CD4-positive, alpha-beta T cell treated with Interleukin-1 beta for 1 hour (primary cell): ENCODE measurements at places on chromosomes 6 and 20.

DNA sequence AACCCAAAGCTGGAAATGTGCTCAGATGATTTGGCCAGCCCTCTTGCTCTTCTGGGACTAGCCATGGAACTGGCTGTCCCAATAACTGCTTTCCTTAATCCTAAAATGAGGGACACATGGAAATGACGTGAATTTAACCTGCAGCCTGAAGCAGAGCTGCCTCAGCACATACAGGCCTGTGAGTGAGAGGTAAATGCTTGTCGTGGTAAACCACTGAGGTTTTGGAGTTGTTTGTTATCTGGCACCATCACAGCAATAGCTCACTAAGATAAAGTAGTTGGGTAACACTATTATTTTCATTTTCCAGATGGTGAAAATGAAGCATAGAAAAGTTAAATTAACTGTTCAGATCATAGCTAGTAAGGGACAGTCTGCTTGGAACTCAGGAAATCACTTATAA lies 333.4 kb upstream of the CHD6 start:
- DNase-seq, result no peak

GRCh38 chr6:5996714-5997419 lies 9.9 kb downstream of the NRN1 start:
- no peak for DNase-seq

DNA sequence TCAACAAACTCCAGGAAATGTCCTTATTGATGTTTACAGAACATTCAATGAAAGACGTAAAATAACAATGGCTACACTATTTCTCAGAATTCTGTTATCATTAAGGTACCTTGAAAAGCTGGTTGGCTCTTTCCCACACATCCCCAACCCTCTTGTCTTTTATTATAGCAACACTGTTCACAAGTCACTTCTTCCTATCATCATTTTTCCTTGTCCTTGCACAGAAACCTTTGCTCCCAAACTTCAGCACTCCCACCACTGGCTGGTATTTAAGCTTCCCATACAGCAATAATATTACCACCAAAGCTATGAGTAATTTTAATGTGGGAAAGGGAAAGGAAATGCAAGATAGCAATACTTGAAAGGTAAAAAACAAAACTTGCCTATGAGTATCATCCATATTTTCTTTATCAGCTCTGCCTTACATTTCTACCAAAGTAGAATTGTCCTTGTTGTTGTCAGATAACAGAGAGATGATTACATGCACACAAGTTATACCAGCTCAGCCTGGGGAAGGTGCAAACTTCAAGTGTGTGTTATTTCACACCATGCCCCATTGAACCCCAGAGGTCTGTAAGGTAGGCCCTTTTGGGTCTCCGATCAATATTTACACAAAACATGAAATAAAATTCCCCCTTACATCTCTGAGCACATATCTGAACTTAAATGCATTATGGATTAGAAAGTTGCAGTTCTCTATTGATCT lies 32.2 kb downstream of the ARHGAP18 start:
- DNase-seq, result no peak

GRCh38 chr6:16089232-16090062 lies 39.4 kb upstream of the MYLIP start:
- no peak for DNase-seq

GRCh38 chr6:36715469-36715868 lies 17.8 kb downstream of the RAB44 start:
- DNase-seq, result no peak

GRCh38 chr6:166796610-166797009 lies 159.7 kb downstream of the RNASET2 start:
- no peak for DNase-seq

- no peak for DNase-seq
Observed at GRCh38 chr20:32089637-32090362, 19.7 kb upstream of the TM9SF4 start.

- DNase-seq, result no peak
Observed at GRCh38 chr6:84150705-84151104, 76.7 kb downstream of the CEP162 start.

- no peak for DNase-seq
Observed at GRCh38 chr20:4476903-4477500, 244.7 kb upstream of the PRND start.

DNA sequence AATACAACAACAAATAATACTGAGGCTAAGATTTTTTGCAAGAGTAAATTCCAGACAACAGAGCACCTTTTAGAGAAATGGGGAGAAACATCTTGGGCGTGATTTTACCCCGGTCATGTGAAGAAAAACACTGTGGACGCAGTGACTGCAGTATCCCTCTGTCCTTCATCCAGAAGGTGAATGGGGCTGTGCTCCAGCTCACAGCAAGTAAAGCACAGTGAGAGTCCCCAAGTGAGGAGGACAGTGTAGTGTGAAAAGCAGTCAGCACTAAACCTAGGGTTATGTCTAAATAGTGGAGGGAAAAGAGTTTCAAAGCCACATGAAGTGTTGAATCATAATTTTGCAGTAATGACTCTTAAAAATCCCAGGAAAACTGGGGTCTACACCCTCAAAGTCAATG lies 338.4 kb downstream of the PACRG start:
- DNase-seq, result no peak

DNA sequence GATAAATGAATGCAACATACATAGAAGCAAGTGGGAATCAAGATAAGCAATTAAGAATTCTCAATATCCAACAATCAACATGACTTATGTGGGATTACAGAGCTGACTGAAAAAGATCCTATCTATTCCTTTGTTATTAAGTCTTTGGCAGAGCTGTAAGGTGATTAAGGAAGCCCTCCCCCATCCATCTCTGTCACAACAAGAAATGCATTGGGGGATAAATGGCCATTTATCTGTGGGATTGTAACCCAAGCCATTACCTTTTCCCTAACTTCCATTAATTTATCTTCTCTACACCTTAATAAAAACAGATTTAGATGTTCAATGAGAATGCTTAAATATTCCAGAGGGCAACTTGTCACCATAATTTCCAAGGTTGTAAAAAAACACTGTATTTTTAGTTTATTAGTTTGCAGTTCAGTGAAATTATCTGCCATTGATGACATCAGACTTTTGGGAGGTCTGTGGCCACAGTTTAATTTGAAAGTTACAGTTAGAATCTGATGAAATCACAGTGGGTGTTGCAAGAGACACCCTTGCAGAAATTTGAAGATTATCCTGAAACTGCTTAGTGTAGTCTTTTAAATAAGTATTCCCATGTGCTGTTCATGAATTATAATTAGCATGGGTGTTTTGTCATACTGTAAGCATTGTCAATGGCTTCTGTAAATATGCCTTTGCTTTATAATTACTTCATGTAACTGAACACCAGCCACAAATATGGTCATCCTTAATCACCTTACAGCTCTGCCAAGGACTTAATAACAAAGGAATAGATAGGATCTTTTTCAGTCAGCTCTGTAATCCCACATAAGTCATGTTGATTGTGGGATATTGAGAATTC lies 49.4 kb upstream of the FYN start:
- DNase-seq, result no peak

- no peak for DNase-seq
Observed at GRCh38 chr6:9499709-9500108, 915.2 kb downstream of the TFAP2A start.

DNA sequence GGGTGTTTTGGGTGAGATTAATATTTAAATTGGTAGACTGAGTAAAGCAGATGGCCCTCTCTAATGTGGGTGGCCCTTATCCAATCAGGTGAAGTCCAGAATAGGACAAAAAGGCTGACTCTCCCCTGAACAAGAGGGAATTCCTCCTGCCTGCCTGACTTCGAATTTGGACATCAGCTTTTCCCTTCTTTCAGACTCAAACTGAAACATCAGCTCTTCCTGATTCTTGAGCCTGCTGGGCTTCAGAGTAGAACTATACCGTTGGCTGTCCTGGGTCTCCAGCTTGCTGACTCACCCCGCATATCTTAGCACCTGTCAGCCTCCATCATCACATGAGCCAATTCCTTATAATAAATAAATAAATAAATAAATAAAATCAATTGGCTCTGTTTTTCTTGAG lies 15.0 kb upstream of the TGM6 start:
- DNase-seq, result no peak

- no peak for DNase-seq
Observed at GRCh38 chr6:99324996-99325395, 24.5 kb downstream of the FAXC start.

DNA sequence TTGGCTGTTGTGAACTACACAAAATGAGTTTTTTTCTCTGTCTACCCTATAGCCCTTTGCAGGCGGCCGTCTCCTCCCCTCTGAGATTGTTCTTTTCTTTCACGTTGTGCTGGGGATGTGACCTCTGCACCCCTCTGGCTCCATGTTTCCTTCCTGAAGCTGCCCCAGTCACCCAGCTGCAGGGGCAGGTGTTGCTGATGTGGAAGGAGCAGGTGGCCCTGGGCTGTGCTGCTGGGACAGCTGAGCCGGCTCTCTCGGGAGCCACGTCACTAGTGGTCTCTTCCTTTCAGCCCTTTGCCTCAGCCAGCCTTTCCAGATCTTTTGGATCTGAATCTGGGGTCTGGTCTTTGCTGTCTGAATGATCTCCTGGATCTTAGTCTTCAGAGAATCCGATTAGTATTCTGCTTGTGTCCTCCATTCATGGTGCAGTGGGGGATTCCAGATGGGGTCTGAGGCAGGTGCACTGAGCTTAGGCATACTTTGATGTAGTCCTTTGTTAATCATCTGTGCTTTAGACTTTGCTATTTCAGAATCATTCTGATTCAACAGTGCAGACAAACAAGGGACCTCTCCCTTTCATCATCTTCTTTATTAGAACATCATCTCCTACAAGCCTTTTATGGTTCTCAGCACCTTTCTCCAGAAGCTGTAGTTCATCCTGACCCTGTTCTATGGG lies 31.4 kb downstream of the TMEM181 start:
- no peak for DNase-seq

DNA sequence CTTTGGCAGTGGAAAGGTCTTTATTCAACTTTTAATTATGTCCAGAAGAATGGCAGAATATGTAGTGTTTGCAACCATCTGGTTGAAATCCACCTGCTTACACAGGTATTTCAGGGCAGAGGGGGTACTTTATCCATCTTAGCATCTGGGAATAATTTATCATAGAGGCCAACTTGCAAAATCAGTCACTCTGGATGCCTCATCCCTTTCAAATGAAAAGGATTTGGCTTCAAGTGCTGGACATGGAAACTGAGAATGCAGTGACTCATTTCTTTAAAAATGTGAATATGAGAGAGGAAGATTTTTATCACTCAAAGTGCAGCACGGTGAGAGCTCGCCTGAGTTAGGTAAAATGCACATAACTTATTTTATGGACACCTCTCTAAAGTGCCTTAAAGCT lies 758.3 kb downstream of the KIF16B start:
- no peak for DNase-seq

DNA sequence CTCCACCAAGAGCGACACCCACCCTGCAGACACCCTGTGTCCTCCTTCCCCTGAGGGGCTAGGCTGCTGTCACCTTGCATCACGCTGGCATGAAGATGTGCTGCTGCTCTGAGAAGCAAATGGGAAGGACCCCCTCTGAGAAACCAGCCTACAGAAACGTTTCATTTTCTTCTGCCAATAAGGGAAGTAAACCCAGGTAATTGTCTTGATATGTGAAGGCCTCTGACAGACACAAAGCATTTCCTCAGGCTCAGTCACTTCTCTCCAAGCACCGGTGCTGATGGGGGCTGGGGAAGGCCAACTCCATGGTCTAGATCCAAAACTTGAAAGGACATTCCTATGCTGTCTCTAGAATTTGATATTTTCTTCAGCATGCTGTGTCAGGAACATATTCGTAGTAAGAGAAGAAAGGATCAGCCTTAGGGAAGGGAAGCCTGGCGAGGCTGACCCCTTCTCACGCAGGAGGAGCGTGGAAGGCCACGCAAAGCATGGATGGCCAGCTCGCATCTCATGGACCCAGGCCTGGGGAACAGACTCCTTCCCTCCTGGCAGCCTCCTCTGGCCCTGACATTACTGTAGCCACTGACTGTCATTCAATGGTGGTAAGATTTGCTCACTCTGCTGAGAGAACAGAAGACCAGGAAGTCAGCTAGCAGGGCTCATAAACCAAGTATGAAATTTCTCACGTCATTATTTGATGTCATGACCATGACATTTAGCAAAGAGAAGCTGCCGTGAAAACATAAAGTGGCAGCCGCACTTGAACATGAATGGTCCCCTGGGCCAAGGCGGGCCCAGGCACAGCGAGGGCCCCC lies 20.4 kb downstream of the ACSS1 start:
- no peak for DNase-seq

DNA sequence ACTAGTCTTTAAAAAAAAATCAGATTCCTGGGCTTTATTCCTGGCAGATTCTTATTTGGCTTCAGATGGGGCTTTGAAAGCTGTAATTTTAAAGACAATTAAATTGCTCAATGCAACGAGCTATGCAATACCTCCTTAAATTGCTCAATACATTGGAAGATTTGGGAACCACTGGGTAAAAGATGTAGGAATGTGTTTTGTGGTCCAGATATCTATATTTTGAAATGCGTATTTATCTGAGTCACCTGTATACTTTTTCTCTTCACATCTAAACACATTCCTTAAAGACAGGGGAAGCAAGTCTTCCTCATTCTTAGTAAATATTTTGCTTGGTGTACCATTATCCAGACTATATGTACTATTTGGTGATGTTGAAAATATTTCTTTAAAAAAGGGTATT lies 29.6 kb upstream of the MAP7 start:
- DNase-seq, result no peak

DNA sequence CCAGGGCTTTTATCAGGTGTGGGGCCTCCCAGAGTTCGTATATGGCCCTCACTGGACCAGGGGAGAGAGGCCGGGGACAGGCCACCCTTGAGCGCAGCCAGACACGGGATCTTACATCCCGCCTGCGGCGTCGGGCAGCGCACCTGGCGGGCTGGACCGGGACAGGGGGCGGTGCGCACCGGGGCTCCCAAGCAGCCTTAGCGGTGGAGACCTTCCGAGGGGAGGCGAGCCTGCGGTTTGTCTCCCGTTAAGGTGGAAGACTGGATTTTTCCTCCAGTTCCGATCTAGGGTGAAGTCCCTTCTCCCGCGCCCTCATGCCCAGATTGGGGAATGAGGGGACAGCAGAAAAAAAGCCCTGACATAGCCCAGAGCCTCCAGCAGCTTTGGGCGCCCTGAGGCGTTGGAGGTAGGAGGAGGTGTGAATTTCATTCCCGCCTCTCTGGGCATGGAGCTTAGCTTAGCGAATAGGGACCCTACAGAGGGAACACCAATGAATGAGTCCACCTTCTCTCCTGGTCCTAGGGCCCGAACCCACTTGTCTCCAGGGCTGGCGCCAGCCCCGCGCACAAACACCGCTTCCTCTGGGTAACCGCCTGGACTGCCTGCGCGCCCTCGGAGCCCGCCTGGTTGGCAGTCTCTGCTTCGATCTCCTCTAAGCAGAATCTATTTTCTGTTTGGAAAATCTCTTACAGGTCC lies 6.7 kb upstream of the LAMP5 start:
- DNase-seq, result no peak

- DNase-seq, result no peak
Observed at GRCh38 chr6:118122161-118122725, 215.2 kb downstream of the SLC35F1 start.
